ENCODE measurements at places on chromosomes 6 and 20. TPM values are rescaled to one million over a fixed set of nuclear protein-coding genes. Genes with fewer than 3 reads are reported as not detected.

ECHDC1 gene
- total RNA-seq: 97.8 TPM

SLC32A1 gene
- not detected for total RNA-seq

STMND1 gene
- not detected for total RNA-seq

C6orf132 gene
- 0.75 TPM for total RNA-seq

BMP6 gene
- total RNA-seq: 0.06 TPM

RIPOR3 gene
- 0.13 TPM for total RNA-seq

FOXC1 gene
- total RNA-seq: 1.8 TPM

ISM1 gene
- total RNA-seq: 0.11 TPM

HLA-DMB gene
- total RNA-seq: not detected

PROKR2 gene
- not detected for total RNA-seq

IL17A gene
- total RNA-seq: not detected

MRPS26 gene
- total RNA-seq: 58.4 TPM

CRIP3 gene
- not detected for total RNA-seq

SIRPD gene
- total RNA-seq: not detected

HNF4A gene
- not detected for total RNA-seq

SYCP2 gene
- total RNA-seq: 0.71 TPM

GCNT2 gene
- 0.63 TPM for total RNA-seq

Data from LHCN-M2 (cell line).